EL (cell line): ENCODE measurements at places on chromosomes 6 and 20.

DNA sequence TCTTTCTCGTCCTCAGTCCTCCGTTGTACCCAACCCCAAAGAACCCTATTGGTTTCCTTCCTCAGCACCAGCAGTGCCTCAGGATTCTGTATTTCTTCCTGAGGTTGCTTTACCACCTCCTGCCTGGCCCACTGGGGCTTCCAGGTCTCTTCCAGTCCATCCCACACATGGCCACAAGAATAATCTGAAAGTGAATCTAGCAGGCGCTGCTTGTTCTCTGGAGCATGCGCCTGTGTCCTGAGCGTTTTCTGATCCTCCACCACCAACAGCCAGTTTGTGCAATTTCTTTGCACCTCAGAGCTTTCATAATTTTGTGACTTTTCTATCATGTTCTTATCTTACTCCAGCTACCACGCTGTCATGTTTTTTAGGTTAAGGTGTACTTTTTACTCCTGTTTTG, 11.6 kb upstream of the HSP90AB1 start:
- no peak for DNase-seq

DNA sequence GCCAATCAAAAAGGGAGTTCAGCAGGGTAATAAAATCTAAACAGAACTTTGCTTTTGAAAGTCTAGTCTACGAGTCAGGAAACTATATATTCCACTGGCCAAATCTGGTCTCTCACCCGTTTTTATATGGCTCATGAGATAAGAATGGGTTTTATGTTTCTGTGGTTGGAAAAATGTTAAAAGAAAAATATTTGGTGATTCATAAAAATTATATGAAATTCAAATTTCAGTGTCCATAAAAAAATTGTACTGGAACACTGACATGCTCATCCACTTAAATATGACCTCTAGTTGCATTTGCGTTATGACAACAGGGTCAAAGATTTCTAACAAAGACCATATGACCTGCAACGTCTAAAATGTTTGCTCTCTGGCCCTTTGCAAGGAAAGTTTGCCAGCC, 22.3 kb upstream of the LAMP5 start:
- DNase-seq = peak; percentile 47

GRCh38 chr6:81761197-81761596, 8.7 kb upstream of the TENT5A start:
- peak; percentile 64 for DNase-seq

DNA sequence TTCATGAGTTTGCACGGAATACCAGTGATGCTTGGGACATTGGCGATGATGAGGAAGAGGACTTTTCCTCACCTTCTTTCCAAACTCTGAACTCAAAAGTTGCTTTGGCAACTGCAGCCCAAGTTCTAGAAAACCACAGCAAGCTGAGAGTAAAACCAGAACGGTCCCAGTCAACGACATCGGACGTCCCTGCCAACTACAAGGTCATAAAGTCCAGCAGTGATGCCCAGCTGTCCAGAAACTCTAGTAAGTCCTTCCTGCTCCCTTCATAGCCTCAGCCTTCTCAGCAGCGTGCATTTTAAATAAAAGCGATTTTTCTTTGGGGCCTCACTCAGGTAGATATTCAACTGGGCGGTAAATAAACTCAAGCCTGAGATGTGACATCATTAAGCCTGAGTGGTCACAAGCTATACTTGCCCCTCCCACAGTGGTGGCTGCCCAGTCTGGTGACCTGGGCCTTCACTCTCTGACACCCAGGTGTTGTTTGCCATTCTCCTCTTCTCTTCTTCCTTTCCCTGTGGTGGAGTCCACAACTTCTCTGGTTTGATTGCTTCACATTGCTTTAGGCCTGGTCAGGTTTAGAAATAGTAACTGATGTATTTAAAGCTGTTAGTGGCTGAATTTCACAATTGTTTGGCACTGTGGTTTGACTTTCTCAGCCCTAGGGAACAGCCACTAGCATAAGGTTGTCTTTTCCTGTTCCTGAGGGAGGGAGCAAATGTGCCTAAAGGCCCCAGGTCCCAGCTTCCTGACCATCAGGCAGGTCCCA, 21.6 kb upstream of the TMEM217 start:
- DNase-seq = peak; percentile 21

DNA sequence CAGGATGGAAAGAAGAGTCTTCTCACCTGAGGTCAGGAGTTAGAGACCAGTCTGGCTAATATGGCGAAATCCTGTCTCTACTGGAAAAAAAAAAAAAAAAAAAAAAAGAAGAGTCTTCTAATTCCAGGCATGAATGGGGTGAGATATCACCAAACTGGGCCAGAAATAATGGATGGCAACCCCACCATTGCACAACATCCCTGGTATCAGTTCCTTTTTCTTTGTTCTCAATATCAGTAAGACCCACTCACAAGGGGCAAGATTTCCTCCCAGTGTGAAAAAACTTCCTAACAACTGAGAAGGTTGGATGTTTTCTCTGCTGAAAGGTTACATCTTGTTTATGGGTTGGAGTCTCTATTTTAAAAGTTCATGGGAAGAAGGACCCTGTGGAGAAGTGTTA, 23.6 kb upstream of the NR2E1 start:
- no peak for DNase-seq

DNA sequence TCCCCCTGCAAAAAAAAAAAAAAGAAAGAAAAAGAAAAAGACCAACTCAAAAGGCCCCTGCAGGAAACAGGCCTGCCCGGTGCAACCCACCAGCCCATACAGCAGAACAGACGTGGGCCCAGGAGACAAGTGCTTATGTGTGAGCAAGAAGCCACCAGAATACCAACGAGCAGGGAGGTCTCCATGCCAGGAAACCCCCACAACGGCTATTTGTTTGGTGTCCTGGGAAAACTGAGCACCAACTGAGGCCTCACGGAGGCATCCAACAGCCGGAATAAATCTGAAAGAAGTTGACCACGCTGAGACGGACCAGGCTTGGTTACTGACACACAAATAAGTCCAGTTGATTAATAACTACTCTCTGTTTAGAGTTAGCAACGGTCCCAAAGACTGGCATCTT, 29.7 kb downstream of the PTPRT start:
- DNase-seq = no peak

GRCh38 chr6:69813508-69813907, 16.7 kb upstream of the LMBRD1 start:
- no peak for DNase-seq

- DNase-seq = no peak
Observed at GRCh38 chr6:167554854-167555253, 230.0 kb downstream of the TTLL2 start.

DNA sequence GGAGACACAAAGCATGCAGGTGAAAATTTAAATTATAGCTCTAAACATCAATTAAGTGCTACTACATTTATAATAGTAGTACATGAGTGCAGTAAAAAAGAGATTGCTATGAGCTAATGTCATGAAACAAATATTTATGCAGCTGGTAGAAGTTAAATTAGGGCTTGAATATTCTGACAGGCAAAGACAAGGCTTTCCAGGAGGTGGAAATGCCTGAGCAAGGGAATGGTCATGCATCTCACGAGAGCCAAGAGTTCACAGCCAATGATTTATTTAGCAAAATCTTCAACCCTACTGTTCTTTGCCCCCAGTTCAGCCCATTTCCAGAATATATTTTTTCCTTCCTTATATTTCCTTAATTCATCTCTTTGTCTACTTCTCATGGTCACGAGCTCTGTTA, 128.9 kb downstream of the HIVEP2 start:
- DNase-seq = no peak

DNA sequence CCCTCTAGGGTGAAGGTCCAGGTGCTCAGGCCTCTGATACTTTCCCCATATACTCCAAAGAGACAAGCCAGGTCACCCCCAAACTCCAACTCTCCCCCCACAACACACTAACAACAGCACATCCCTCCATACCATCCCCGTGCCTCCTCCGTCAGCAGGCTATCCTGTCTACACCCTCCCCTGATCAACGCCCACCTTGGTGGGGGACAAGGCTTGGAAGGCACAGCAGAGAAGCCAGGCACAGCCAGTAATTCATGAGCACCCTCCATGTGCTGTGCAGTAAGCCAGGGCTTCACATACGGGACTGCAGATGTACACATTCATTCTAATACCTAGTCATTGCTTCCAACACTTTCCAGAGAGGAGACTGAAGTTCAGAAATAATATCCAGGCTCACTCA, 57.6 kb downstream of the TRERF1 start:
- no peak for DNase-seq

- DNase-seq = no peak
Observed at GRCh38 chr6:109791301-109791700, 100.2 kb downstream of the FIG4 start.
